Activated CD4-positive, CD25-positive, alpha-beta regulatory T cell (primary cell): ENCODE measurements at places on chromosomes 6 and 20.

GRCh38 chr6:24824142-24824938 is 25.6 kb upstream of the ARMH2 start:
- no peak for DNase-seq

- DNase-seq: no peak
Measured at GRCh38 chr6:13767121-13767808, 47.1 kb downstream of the MCUR1 start.

DNA sequence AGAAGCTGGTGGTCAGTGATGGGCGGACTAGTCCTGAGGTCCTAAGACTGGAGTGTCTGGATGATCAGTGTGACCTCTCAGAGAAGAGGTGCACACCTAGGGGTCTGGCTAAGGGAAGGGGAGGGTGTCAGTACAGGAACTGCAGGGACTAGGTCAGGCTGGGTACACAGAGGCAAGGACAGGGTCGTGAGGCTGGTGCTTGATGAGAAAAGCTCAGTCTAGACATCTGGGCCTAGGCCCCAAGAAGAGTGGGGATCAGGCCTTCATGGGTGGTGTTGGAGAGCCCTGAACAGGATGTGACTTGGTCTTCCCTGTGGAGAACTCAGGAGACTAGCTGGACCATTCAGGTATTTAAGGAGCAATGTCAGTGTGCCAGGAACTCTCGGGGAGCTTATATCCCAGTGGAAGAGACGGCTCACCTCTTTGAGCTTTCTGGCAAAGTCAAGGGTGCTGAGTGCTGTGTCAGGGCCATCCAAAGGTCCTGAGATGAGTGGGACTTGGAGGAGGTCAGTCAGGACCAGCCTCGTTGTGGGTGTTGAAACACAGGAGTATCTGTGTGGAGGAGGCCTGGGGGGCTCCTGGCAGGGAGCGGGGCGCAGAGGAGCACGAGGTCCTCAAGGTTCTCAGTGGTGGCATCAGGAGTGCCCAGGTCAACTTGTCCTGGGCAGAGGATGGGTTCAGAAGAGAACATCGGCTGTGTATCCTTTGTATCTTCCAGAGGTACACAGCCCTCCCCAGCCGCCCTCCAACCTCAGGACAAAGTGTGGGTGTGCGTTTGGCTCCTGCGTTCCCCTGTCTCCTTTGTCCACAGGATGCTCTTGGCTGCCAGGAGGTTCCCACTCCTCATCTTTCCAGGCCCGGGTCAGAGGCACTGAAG is 13.3 kb upstream of the MYT1 start:
- no peak for DNase-seq

DNA sequence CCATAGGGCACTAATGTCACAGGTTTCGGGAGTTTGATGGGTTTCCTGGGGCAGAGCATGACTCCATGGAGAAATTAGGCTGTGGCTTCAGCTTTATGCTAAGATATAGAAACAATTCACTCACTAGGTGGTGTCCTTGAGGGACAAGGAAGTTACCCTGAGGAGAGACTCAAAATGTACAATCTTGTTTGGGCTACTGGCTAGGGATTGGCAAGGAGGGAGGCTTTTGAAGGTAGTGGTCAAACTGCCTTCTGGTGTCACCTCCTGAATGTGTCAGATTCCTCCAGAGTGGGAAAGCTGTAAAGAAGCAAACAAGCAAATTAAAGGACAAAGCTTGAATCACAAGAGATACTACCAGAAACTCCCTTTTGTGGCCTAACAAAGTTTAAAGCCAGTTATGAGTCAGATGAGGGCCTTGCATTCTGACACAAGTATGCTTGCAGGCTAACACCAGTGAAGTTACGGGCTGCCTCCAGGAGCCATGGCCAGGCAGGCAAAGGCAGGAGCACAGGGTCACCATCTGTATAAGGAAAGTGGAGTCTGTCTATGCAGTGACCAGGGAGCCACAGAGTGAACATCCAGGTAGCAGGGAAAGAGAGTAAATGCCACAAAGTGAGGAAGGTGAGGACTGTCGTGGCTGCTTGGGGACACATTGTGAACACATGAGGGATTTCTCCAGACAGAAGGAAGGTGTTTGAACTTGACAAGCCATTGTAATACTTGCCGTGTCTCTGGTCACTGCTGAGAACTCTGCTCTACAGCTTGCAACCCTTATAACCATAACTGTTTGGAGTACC is 107.7 kb upstream of the DTNBP1 start:
- no peak for DNase-seq

- DNase-seq: no peak
Measured at GRCh38 chr6:16181439-16182297, 52.8 kb downstream of the MYLIP start.

DNA sequence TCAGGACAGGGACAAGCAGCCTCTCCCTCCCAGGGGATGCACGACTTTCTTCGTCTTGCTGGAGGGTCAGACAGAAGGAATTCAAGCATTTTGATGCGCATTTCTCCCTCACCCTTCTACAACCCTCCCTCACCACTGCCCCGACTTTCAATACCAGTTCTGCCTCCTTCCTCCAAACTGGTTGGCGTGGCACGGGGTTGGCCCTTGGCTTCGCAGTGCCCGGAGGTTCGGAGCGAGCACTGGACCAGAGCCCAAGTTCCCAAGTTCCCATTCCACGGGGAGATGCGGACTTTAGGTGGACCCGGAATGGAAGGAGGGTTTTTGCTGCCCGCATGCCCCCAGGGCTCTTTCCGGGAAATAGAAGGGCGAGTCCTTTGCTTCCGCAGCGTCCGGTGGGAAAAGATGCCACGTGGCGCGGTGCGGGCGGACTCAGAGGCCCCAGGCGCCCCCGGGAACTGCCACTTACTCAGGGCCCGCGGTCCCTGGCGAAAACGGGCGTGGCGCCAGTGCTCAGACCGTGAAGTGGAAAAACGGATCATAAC is 8.0 kb upstream of the LAMP5 start:
- DNase-seq: no peak

DNA sequence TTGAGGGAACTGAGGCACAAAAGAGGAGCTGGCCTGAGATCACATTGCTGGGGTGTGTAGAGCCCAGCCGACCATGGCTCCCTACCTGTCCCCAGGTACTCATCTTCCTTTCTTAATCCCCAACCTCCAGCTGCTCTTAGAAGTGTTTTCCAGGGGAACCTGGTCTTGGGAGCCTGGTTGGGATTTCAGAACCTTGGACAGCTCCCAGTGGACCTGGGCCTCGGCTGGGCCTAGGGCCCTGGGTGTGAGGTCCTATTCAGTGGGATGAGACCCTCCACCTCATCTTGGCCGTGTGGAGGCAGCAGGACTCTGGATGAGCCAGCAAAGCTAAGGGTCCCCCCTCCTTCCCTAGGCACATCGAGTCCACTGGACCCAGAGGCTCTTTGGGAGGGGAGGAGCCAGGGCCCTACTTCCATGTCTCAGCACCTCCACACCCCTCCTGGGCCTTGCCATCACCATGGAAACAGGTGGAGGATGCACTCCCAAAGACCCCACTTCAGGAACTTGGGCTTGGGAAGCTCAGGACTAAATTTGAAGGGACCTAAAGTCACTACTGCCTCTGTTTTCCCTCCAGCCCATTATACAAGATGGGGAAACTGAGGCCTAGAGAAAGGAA is 38.5 kb downstream of the DLGAP4 start:
- DNase-seq: no peak

DNA sequence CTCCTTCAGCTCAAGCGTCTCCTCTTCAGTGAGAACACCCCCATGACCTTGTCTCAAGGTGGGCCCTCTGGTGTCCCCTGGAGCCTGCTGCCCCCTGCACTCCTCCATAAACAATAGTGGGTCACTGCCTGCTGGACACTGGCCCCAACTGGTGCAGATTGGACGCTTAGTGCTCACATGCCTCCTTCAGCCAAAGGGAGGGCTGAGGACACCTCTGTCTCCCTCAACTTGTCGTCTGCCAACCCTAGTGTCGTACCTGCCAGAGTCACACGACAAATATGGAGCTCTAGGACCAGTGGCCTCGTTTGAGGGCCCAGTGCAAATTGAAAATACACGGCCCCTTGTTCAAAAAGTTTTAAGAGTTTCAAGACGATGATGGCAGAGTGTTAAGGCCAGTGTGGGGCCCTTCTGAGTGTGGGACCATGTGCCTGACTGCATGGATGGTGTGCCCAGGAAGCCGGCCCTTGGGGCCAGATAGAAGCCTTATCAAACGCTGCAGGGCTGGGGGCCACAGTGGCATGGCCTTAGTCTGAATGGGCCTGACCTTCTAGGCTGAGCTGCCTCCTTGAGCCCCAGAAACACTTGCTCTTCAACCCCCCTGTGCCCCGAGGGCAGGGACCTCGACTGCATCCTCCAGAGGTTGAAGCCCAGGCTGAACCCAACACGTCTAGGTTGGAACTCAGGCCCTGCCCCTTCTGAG is 20.1 kb downstream of the APCDD1L start:
- no peak for DNase-seq

GRCh38 chr6:42079941-42080464 is 29.7 kb downstream of the TAF8 start:
- DNase-seq: no peak

DNA sequence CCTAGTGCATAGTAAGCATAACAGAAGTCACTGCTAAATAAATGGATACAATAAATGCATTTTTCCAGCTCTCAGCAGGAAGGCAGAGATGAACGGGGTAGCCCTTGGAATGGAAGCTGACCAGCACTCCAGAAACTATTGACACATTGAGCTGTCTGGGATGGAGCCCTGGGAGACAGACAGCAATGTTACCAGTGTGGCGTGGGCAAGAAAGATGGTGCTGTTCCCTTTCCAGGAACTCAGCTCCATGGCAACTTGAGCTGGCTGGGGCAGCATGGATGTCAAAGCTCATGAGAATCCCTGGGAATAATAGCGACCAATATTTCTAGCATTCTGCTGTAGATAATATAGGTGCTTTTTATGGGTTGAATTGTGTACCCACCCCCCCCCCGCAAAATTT is 104.3 kb upstream of the PTPRT start:
- no peak for DNase-seq

GRCh38 chr6:106114492-106114891 is 28.4 kb downstream of the PRDM1 start:
- no peak for DNase-seq

DNA sequence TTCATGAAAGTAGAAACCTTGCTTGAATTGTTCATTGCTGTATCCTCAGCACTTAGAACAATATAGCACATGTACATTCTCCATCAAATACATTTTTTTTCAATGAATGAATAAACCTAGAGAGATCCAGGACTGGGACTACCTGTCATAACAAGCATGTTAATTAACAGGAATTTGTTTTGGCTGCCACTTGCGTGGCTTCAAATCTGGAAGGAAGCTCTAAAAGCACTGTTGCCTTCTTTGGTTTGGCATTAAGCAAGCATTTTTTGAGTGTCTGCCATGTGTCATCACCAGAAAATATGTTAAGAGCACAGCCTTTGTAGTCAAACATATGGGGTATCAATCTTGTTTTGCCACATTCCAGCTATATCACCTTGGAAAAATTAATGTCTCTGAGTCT is 131.9 kb upstream of the BACH2 start:
- DNase-seq: no peak

DNA sequence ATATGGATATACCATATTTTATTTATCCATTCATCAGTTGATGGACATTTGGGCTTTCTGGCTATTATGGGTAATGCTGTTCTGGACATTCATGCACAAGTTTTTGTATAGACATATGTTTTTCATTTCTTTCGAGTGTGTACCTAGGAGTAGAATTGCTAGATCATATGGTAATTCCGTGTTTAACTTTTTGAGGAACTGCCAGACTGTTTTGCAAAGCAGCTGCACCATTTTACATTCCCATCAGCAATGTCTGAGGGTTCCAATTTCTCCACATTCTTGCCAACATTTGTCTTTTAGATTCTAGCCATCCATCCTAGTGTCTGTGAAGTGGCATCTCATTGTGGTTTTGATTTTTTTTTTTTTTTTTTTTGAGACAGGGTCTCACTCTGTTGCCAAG is 20.8 kb downstream of the SRC start:
- no peak for DNase-seq

DNA sequence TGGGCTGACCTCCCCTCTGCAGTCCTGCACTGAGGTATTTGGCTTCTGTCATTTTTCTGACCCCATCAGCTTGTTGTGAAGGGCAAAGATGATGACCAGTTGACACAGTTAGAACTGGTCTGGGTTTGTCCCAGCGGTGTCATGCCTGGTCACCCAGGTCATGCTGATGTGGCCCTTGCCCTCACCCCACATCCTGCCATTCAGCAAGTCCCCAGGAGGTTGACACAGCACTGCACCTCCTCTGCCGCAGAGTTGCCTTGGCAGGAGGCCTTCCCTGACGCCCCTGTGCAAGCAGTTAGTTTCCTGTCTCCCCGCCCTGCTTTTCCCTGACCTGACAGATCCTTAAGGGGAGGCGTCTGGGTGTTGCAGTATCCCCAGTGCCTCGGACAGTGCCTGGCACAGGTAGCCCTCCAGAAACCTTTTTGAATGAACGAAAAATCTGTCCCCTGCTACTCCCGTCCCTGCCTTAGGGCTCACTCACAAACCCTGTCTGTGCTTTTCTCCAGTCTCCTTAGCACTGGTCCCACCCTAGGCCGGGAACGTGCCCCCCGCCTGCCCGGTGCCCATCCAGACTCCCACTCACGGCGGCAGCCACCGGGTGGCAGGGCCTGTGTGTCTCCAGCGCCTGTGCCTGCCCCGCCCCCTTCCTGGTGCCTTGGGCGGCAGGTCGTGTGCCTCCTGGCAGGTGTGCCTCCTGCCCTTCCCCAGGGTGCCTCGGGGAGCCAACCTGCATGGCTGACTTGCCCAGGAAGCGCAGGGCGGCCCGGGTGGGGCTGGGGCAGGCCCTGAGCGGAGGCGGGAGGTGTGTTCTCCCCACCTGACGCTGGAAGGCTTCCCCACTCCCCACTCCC is 146.3 kb upstream of the RNF24 start:
- no peak for DNase-seq

DNA sequence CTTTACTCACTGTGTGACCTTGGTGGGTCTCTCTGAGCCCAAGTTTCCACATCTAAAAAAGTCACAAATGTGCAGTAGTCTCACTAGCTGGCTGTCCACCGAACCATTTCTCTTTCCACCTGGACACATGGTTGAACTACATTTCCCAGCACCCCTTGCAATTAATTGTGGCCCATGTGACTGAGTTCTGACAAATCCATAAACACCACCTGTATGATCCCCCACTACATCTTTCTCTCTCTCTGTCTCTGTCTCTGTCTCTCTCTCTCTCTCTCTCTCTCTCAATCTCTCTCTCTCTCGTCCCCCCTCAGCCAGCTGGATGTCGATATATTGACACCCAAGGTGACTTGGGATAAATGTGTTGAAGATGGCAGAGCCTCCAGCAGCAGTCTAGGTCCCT is 42.8 kb downstream of the SNHG17 start:
- no peak for DNase-seq

DNA sequence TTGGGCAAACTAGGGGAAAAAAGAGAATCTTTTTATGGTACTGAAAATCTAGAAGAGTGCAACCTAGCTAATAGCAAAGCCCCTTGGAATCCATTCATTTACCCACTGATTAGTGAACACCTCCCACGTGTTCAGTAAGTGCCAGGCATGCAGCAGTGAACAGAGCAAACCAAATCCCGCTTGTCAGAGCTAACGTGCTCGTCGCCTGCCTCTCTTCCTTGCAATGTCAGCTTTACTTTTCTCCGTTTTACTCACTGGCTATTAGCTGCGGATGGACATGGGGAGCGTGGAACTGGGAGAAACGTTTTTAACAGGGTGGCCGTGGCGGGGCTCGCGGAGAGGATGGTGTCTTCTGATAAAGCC is 120.4 kb downstream of the SYNDIG1 start:
- DNase-seq: no peak

- no peak for DNase-seq
Measured at GRCh38 chr6:159680104-159680503, 12.9 kb downstream of the SOD2 start.
